ENCODE measurements at places on chromosomes 3 and 15.

DNA sequence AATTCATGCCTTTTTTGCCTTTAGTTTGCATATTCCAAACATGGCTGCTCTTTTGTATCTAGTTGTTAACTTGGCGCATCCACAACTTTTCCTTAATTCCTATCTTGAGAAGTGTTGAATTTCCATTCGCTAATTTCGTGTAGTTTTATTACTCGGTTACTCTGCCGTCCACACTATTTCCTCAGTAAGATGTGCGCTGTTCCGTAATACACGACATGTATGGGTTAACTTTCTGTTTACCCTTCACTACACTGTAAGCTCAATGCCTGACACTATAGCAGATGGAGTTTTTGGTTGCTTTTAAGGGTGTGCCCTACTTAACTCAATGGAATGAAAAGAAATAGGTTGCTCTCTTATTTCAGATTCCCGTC is 724 bp downstream of the RPSA start:
- DNase-seq = no peak

GRCh38 chr15:63982381-63982854 is 63.9 kb downstream of the DAPK2 start:
- DNase-seq = no peak

DNA sequence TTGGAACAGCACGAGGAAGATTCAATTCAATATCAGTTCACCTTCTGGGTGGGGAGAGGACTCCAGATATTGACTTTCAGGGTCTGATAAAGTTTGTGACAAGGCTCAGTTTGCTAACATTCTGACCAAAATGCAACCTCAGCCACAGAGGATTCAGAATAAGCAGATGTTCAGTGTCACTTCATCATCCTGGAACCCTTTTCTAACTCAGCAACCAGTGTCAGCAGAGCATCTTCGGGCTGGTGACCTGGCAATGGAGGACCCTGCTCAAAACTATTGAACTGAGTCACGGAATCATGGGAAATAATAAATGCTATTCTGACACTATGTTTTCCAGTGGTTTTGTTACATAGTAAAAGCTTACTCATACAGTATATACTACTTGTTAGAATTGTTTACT is 433.4 kb upstream of the CFAP20DC start:
- no peak for DNase-seq

DNA sequence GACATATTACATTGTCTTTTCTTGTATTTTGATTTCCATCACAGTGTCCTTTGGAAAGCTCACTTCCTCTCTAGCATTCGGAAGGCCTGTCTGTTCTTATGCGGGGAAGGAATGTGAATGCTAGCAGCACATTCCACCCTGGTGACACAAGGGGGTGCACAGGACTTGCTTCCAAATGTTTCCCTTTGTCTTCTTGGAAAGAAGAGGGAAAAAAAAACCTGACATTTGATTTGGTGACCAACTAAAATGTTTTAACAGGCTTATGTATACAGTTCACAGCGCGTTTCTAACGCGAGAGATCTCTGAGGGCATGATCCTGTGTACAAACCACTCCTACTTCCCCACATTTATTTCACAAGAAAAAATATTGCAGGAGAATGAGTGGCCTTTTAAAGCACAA is 107.6 kb upstream of the FXR1 start:
- DNase-seq = no peak

- DNase-seq = no peak
These were observed 759.9 kb upstream of the ALCAM start for GRCh38 chr3:104606812-104607211.

GRCh38 chr3:167372138-167372537 is 8.0 kb downstream of the ZBBX start:
- DNase-seq = no peak

GRCh38 chr3:72297481-72297880 is 512.5 kb upstream of the PROK2 start:
- DNase-seq = no peak

GRCh38 chr15:95557226-95558046 is 773.1 kb upstream of the NR2F2 start:
- DNase-seq = no peak

GRCh38 chr3:186080849-186081438 is 27.9 kb downstream of the ETV5 start:
- DNase-seq = no peak

DNA sequence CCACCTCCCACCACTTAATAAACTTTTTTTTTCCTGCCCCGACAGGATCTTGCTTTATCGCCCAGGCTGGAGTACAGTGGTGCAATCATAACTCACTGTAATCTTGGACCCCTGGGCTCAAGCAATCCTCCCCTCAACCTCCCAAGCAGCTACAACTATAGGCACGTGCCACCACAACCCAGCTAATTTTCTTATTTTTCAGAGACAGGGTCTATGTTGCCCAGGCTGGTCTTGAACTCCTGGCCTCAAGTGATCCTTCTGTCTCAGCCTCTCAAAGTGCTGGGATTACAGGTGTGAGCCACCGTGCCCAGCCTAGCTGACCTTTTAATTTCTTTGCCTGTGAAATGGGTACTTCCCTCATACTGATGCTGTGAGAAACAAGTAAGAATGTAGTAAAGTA is 3.9 kb upstream of the C15orf40 start:
- DNase-seq = no peak

- no peak for DNase-seq
These were observed 263.8 kb downstream of the ZBBX start for GRCh38 chr3:167116120-167116922.

DNA sequence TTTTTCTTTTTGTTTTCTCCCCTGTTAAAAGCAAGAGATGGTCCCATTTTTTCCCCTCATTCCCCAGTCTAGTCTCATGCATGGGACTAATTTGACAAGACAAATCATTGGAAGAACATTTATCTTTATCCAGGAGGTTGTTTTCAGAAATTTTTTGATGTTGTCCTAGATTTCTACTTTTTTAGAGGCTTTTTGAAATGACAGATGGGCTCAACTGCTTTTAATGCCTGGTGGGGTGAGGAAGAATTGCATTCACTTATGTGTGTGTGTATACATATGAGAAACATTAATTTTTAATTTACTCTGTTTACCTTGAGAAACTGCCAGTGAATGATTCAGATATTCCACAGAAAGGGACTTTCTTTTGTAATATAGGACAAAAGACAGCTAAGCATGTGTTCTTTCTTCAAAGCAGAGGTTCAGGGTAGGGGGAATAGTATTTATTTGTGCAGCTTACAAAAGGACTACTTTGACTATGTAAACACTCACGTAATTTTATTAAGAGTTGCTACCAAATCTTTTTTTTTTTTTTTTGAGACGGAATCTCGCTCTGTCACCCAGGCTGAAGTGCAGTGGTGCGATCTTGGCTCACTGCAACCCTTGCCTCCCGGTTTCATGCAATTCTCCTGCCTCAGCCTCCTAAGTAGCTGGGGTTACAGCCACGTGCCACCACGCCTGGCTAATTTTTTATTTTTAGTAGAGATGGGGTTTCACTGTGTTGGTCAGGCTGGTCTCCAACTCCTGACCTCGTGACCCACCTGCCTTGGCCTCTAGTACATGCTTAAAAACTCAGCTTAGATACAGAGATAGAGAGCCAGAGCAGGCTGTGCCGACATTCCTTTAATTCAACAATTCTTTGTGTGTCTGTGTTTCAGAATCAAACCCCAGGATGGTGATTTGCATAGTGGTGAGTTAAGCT is 130.1 kb upstream of the RARB start:
- no peak for DNase-seq

- DNase-seq = no peak
These were observed 3.0 kb upstream of the B4GALT4 start for GRCh38 chr3:119243712-119244111.

GRCh38 chr3:45666757-45667431 is 22.3 kb upstream of the SACM1L start:
- no peak for DNase-seq

- no peak for DNase-seq
These were observed 213.8 kb upstream of the FEZF2 start for GRCh38 chr3:62587169-62587568.

GRCh38 chr15:85558848-85559247 is 178.4 kb downstream of the AKAP13 start:
- DNase-seq = no peak

- no peak for DNase-seq
These were observed 163.1 kb downstream of the TLE3 start for GRCh38 chr15:69934607-69935006.

DNA sequence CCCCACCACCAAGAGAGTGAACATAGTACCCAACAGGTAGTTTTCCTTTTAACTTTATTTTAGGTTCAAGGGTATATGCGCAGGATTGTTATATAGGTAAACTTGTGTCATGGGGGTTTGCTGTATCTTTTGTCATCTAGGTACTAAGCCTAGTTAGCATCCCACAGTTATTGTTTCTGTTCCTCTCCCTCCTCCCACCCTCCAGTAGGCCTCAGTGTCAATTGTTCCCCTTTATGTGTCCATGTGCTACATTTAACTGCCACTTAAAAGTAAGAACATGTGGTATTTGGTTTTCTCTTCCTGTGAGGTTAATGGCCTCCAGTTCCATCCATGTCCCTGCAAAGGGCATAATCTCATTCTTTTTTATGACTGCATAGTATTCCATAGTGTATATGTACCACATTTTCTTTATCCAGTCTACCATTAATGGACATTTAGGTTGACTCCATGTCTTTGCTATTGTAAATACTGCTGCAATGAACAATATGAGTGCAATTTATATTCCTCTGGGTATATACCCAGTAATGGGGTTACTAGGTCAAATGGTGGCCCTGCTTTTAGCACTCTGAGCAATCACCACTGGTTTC is 66.2 kb downstream of the ST3GAL6 start:
- DNase-seq = no peak

- DNase-seq = no peak
These were observed 137.9 kb upstream of the LRIG1 start for GRCh38 chr3:66638717-66639116.

DNA sequence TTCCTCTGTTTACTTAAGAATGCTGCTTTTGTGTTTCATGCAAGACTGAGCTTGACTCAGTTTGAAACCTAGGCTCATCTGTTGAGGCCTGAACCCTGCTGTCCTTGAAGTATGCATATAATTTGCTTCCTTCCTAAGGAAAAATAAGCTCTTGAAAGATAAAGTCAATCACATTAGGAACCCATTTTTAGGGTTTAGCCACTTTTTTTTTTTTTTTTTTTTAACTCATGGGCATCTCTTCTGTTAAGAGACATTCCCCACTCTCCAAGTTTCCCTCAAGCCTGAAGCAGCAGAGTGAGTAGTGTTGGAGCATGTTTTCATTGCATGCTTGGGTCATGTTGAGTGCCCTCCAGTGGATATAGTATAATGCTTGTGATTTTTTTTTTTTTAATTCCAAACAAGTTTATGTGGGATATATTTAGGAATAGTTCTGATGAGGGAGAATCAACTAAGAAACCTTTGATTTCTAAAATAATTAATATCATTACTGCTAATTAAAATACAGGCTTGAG is 3.6 kb downstream of the CTNNB1 start:
- DNase-seq = no peak

GRCh38 chr3:17033516-17034168 is 148.9 kb downstream of the PLCL2 start:
- DNase-seq = no peak

DNA sequence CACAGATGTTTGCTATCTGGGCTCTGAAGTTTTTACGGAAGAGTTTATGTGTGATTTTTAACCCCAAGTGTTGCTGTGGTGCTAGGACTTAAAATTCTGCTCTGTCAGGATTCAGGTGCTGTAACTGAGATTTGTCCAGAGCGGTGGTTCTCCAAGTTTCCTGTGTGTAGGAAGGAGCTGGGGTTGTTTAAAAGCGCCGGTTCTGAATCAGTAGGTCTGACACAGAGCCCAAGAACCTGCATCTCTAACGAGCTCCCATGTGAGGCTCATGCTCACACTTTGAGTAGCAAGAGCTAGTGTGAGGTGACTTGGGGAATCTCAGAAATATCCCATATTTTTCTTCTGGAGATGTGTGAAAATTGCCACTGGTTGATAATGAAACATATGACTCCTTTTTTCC is 325.5 kb downstream of the SATB1 start:
- DNase-seq = no peak

DNA sequence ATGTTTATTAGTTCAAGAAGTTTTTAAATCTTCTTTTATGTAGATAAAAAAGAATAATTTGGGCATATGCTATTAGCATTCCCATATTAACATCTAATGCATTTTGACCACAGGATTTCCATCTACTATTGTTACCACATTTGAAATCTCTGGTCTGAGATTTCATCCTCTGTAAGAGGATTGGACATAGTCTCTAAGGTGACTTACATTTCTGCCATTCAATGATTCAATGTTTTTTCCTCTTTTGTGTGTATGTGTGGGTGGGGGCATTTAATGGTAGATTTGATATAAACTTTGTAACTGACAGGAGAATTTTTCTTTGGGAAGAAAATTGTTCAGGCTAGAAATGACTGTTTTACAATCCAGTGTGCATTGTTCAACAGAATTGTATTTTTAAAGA is 307.3 kb upstream of the RBMS3 start:
- DNase-seq = no peak

- no peak for DNase-seq
These were observed 47.0 kb upstream of the LRRFIP2 start for GRCh38 chr3:37221407-37221806.

DNA sequence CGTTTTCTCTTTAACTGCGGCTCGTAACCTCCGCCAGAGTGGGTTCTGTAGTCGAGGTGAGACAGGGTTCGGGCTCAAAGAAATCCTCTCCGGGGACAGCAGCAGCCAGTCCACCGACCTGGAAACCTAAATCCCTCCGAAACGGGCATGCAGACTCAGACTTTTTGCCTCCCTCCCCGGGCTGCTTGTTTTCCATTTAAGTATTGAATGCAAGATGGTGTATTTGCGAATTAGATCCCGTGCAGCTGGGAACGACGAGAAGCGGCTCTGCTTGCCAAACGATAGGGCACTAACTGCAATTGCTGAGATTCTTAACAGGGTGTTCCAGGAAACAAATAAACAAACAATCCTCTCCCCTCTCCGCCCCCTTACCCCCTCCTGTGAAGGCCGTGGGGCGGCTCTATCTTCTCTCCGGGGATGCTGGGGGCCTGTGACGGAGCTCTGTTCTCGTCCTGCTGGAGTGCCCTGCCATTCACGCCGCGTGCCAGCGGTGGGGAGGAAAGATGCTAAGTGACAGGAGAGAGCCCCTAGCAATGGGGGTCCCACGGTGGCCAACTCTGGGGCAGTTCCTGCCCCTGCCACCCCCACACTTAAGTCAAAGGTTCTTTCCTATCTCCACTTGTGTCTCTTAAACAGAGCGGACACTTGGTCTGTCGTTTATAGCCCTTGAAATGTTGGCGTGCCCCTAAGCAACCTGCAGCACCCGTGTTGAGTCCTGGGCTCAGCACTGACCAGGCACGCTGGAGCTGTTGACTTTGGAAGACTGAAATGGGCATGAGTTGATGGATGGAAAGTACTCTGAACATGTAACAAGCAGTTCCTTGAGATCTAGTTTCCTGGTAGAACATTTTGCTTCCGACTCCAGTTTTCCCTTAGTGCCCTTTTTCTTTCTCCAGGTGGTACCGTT is 1.3 kb upstream of the ETV5 start:
- no peak for DNase-seq

- no peak for DNase-seq
These were observed 424.7 kb upstream of the THBS1 start for GRCh38 chr15:39156166-39156565.

GRCh38 chr3:127690106-127690505 is 17.4 kb downstream of the ABTB1 start:
- no peak for DNase-seq

- no peak for DNase-seq
These were observed 336.5 kb downstream of the PTPRG start for GRCh38 chr3:61897848-61898247.

GRCh38 chr3:122430371-122430770 is 14.5 kb upstream of the WDR5B start:
- DNase-seq = no peak

All from stimulated activated CD4-positive, alpha-beta T cell treated with anti-CD3 and anti-CD28 coated beads, Interleukin-4, amount 100 ng/mL, for 48 hours (primary cell).